ENCODE measurements at places on chromosomes 1 and 21. TPM values are rescaled to one million over a fixed set of nuclear protein-coding genes. Genes with fewer than 3 reads are reported as not detected.

The MFSD2A gene
- 5.7 TPM for total RNA-seq

The CA6 gene
- not detected for total RNA-seq

GRCh38 chr1:119380304-119380703 lies 11.7 kb downstream of the HAO2 start:
- no peak for DNase-seq

GRCh38 chr1:236877661-236878060 lies 82.6 kb downstream of the MTR start:
- DNase-seq = no peak

- no peak for DNase-seq
Measured at GRCh38 chr1:196302981-196303380, 305.3 kb downstream of the KCNT2 start.

DNA sequence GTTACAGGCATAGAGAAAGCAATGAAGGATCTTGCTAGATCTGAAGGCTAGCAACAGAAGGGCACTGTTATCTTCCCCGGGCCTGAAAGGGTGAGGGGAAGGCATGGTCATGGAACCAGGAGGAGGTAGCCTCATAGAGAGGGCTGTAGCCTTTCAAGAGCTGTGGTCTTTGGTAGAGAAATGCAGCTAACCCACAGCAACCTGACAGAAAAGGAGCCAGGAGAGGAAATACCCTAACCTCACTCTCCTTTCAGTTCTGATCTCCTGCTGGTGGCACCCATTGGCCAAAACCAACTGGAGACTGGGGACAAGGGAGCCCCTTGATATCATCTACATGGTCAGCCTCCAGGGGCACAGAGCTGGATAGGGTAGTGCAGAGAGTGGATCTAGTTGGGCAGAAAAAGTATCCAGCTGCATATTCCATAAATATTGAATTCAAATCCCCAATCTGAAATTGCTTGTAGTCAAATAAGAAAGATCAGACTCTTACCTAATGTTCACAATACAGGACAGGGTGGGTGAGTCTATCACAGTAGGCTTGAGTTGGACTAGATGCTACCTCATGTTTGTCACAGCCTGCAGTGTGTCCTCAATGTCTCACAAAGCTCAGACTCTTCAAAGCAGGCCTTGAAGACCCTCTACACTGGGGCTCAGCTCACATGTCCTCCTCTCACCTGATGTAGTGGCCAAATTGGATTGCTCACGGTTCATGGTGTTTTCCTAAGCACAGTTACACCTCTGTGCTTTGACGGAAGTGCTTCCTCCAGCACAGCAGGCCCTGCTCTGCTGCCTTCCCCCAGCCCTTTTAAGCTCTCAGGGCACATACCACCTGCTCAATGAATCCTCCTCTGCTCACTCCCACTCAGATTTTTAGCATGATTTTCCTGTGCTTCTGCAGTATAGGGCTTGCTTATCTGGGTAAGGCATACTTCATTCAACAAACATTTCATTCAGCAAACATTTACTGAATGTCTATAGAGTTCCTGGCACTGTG lies 74.1 kb upstream of the JUN start:
- DNase-seq = peak; percentile 60

Measured in IMR-90 (cell line).